ENCODE measurements at places on chromosomes 7 and 10.

- DNase-seq = no peak
Measured at GRCh38 chr10:24575481-24576002, 148.1 kb downstream of the ARHGAP21 start.

DNA sequence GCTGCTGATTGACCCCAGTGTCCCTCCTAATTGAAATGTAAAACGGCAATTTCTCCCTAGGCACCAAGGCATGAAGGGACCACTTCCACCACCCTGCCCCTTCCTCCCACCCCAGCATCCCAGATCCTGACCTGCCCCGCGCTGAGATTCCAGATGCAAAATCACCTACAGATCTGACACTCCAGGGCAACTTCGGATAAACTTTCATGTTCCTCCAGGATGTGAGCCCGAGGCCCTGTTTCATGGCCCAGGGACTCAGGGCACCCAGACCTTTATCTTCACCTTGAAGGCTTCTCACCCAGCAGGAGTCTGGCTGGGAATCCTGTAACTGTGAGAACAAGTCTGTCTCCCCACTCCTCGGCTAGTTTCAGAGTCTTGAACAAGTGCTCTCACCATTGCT, 361.8 kb downstream of the PLXNA4 start:
- no peak for DNase-seq

DNA sequence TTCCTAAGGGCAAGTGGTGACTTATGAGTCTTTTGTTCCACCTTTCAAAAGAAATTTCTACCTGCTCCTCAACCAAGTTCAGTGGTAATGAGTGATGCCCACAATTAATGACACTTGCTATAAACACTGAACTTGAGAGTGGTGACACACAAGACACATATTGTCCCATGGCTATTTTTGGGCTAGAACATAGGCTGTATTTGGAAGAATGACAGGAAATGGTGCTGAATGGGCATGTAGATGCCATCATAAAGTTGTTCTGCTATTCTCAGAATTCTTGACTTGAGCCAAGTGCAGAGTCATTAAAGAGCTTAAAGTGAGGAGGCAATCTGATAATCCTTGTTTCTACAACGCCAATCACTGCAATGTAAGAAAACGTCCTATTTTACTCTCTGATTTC, 313.3 kb downstream of the AGMO start:
- no peak for DNase-seq

DNA sequence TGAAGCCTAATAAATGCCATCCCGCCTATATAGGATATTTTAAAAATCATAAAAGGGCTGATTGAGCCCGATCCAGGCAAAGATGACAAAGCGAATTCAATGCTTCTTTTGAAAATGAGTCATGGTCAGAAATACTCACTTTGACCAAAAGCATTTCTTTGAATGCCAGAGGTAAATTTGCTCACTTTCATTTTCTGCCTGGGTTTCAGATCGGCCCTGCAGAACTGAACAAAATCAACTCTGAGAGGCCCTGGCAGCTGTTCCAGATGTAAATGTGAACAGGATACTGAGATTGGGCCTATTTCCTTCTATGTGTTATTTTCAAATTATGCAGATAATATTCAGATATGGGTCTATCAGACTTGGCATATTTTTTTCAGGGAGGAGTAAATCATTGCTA, 114.8 kb upstream of the ARID5B start:
- no peak for DNase-seq

DNA sequence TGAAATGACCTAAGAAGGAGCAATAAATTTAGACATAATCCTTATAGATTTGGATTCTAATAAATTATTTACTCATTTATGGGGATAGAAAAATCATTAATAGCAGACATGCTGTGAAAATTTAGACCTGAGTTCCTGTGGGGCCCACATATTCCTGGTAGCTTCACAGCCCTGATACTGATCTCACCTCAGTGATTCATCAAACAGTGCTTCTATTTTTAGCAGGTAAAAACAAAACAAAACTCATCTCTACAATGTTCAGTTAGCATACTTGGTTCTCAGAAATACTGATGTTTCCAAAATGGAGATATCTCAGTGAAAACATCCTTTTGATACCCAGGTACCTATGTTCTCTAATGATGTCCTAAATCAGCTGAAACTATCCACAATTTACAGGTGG, 841.1 kb upstream of the SORCS1 start:
- no peak for DNase-seq

DNA sequence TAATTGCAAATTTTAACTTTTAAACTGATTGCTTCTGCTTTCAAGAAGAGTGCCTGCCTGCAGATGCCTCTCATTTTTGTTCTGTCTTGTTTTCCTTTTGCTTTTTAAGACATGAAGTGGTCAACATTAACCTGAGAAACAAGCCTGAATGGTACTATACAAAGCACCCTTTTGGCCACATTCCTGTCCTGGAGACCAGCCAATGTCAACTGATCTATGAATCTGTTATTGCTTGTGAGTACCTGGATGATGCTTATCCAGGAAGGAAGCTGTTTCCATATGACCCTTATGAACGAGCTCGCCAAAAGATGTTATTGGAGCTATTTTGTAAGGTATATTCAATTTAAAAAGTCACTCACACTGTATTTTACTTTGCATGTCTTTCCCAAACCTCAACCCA, 8.8 kb downstream of the GSTO2 start:
- no peak for DNase-seq

DNA sequence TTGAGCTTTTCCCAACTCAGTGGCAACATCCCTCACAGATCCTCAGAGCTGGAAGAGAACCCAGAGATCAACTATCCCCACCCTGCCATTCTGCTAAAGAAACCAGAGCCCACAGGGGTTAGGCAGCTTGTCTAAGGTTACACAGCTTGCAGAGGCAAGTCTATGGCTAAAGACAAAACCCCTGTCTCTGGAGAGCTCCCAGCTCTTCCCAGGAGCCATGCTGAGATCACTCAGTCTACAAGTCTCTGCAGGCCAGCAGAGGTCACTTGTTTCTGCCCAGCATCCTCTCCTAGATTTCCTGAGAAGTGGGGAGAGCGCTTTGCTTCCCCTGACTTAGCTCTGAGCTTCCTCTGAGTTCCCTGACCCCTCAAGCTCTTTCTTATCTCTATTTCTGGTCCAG, 28.5 kb upstream of the LOXL4 start:
- DNase-seq = no peak

- no peak for DNase-seq
Measured at GRCh38 chr7:42022791-42023190, 214.2 kb downstream of the GLI3 start.
